ENCODE measurements at places on chromosomes 7 and 10.
A peak's percentile ranks its signal among the peaks of the same experiment; 100 is the strongest.

DNA sequence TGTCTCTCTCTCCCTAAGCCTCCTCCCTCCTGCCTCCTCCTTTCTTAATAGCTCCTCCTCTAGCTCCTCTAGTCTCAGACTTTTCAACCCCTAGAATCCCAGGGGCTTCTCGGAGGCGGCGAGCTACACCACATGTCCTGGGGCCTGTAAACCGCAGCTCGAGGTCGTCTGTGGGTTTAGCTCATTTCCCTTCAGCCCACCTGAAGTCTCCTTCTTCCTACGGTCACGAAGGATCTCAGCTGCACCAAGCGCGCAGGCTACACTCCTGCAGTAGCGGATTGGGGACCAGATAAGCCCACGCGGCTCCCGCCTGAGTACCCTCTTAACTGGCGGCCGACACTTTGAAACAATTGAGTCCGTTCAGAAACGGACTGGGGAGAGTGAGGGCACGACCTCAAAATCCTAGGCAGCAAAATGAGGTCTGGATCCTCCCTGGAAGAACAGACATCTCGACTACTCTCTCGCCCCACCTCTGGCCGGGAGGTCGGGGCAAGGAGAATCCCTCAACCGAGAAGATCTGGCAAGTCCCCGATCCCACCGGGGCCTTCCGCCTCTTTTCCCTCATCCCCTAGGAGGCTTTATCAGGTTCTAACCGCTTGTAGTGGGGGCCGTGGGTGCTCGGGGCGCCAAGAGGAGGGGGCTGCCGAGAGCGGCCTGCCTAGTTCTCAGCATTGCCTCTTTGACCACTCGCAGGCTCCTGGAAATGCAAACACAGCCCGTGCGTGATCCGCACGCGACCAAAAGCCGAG lies 1.3 kb upstream of the SORCS3 start:
- no peak for DNase-seq

- no peak for DNase-seq
These were observed 40.5 kb downstream of the SPDYE5 start for GRCh38 chr7:75532639-75533038.

GRCh38 chr7:95840953-95841950 lies 68.9 kb downstream of the DYNC1I1 start:
- DNase-seq = peak; percentile 4

GRCh38 chr7:66088861-66089838 lies 13.5 kb downstream of the ASL start:
- DNase-seq = no peak

- no peak for DNase-seq
These were observed 590.5 kb downstream of the PARD3 start for GRCh38 chr10:34224639-34225038.

- DNase-seq = no peak
These were observed 34.8 kb downstream of the VOPP1 start for GRCh38 chr7:55537458-55537990.

- DNase-seq = no peak
These were observed 18.3 kb downstream of the MMS19 start for GRCh38 chr10:97479939-97480338.

DNA sequence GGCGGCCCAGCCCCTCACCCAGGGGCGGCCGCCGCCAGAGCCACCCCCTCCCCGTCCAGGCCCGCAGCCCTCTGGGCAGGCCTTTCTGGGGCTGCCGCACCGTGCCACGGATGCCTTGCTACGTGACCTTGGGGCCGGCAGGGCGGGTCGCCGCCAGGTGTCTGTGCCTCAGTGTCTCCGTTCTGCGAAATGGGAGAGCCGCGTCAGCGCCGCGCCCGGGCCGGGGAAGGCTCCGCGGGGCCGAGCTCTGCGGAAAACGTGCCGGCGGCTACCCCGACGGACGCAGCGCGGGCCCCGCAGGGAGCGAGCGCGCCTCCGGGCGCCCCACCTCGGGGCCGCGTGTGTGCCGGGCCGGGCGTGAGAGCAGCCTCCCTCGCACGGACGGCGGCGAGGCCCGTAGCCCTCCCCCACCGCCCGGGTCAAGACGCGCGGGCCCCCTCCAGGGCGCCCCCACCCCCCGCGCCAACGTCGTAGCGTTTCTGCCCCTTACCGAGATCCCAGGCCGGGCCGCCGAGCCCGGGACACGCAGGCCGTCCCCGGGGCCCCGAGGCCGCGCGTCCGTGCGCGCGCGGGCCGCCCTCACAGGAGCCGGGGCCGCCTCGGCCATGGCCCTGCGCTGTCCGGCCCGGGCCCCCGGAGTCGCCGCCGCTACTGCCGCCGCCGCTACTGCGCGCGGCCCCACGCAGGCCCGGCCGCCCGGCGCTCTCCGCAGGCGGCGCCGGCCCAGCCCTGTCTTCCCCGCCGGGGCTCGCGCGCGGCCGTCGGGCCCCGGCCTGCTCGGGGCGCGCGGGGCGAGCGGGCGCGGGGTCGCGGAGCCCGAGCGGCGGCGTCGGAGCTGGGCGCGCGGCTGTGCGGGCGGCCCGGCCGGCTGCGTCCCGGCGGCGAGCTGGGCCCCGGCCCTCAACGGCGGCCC lies 1.1 kb downstream of the ZNF777 start:
- DNase-seq = no peak

- no peak for DNase-seq
These were observed 2.1 kb downstream of the ANK3 start for GRCh38 chr10:60387531-60387930.

- no peak for DNase-seq
These were observed 198.4 kb downstream of the CNTNAP2 start for GRCh38 chr7:146314962-146315361.

- no peak for DNase-seq
These were observed 66.9 kb downstream of the GLRX3 start for GRCh38 chr10:130202984-130203621.

GRCh38 chr7:27188386-27189294 lies 3.6 kb upstream of the HOXA11 start:
- peak; percentile 83 for DNase-seq

GRCh38 chr7:91291902-91292301 lies 27.7 kb downstream of the FZD1 start:
- no peak for DNase-seq

GRCh38 chr7:121876656-121877500 lies 3.9 kb downstream of the PTPRZ1 start:
- DNase-seq = no peak
